Activated gamma-delta T cell (primary cell): ENCODE measurements at places on chromosomes 3 and 15.

GRCh38 chr15:52163321-52164190, 27.6 kb downstream of the GNB5 start:
- no peak for DNase-seq

DNA sequence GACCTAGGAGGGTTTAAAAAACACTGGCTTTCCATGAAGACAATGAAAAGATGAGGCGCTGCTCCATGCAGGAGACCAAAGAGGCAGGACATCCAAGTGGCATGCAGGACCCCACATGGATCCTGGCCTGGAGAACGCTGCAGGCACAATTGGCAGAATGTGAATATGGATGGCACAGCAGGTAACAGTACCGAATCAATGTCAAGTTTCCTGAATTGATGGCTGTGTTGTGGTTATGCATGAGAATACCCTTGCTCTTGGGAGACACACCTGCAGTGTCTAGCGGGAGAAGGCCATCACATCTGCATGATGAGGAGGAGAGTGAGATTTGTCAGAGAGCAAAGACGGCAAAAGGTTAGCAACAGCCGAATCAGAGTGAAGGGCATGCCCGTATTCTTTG, 74.3 kb upstream of the SEC13 start:
- no peak for DNase-seq

DNA sequence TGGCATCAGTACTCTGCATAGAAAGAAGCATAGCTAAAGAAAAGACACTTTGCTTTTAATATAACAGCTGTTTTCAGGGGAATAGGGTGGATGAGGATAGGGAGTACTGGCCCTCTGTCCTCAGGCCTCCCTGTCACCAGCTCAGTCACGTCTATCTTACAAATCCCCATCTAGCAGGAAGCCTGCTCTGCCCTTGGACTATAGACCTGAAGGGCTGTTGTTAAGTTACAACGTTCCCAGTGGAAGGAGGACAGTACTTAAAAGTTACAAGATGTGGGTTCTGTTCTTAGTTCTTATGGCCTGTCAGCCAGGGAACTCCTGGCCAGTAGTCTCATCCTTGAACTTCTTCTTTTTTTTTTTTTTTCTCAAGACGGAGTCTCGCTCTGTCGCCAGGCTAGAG, 70.5 kb downstream of the RPL39L start:
- no peak for DNase-seq

DNA sequence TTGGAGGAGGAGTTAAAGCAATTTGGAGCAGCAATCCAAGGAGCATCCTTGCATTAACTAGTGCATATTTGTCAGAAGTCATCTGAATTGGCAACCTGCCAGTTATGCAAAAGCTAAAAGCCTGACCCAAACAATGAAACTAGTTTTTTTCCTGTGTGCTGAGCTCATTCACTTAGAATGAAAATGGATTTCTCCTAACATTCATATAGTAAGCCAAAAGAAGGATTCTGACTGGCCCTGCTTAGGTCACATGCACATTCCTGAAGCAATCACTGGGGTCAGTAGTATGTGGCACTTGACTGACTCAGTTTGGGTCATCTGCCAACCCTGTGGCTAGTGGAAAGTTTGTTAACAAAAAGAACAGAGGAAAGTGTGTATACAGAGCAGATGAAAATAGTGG, 30.5 kb downstream of the OXSM start:
- no peak for DNase-seq

GRCh38 chr15:99386391-99386790, 135.1 kb downstream of the LRRC28 start:
- DNase-seq, result no peak

DNA sequence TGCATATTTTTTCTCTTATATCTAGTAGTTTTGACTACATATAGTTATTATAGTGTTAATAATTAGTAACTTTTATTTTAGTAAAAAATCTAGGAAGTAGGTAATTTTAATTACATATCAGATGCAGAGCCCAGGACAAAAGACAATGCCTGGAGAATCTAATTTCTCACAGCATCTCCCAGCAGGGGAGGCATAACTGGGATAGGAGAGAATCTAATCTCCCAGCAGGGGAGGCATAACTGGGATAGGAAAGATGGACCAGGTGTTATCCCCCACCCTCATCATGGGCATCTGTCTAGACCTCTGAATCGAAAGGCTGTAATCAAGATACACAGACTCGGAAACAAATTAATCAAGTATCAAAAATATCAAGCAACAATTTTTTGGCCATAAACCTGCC, 58.2 kb downstream of the OSTN start:
- no peak for DNase-seq

DNA sequence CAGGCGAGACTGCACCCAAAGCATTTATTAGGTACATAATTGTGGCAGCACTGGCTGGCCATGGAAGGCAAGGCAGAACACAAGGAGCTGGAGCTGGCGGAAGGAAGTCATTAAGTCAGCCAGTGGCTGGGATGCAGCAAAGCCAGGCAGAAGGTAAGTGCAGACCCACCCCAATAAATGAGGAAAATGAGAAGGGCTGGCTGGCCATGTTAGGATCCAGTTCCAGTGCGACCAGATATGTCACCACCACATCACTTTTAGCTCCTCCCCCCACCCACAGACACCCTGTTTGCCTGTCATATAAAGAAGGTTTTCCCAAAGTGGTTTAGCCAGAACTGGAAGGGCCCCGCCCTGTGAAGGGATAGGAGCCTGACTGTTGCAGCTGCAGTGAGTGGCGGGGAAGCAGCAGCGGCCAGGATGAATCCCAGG, at the start of gene FURIN:
Gene FURIN (plus strand): TSS at position 328 of the 429 bp plus-strand sequence. CDS start 7,153 bp downstream, outside the sequence.
- DNase-seq, result no peak

- no peak for DNase-seq
Observed at GRCh38 chr15:97995881-97996603, 35.5 kb downstream of the ARRDC4 start.

DNA sequence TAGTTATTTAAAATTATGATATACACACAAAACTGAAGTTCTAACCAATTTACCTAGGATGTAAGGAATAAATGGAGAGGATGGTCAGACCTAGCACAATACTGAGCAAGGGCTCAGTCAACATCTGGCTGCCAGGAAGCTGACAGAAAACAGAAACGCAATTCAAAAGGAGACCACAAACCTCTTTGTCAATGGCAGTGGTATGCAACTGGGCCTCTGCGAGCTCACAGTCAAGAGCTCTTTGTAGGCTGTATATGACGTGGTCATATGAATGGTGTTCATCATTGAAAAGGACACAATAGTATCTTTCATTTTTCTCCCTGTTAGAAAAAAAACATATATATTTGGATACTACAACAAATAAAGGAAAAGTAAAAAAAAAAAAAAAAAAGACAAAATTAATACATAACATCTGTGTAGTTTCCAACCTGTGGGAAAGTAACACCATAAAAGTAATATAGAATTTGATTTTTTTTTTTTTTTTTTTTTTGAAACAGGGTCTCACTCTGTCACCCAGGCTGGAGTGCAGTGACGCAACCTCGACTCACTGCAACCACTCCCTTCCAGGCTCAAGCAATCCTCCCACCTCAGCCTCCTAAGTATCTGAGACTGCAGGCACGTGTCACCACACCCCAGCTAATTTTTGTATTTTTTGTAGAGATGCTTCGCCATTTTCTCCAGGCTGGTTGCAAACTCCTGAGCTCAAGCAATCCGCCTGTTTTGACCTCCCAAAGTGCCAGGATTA, 37.9 kb downstream of the UBR1 start:
- no peak for DNase-seq

DNA sequence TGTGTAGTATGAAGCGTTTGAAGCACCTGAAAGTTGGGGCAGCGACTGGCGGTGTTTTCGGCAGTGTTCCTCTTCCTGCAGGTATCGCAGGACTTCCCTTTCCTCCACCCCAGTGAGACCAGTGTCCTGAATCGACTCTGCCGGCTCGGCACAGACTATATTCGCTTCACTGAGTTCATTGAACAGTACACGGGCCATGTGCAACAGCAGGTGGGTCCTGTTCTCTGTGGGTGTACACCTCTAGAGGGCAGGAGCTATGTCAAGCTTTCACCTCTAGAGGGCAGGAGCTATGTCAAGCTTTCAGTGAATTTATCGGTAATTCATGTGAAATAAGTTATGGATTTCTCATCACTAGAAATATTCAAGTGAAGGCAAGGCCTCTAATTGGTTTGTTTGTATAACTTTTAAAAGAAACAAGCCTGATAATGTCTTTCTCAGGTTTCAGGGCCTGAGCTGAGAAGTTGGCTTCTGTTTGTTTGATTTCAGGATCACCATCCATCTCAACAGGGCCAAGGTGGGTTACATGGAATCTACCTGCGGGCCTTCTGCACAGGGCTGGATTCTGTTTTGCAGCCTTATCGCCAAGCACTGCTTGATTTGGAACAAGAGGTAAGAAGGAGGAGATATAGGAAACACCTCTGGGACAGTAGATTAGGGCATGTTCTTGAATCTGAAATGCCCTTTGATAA, 5.3 kb downstream of the TUBGCP4 start:
- DNase-seq, result no peak

- no peak for DNase-seq
Observed at GRCh38 chr3:133159498-133160475, 121.6 kb downstream of the TMEM108 start.

GRCh38 chr3:43768381-43768973, 77.7 kb downstream of the ABHD5 start:
- DNase-seq, result no peak

DNA sequence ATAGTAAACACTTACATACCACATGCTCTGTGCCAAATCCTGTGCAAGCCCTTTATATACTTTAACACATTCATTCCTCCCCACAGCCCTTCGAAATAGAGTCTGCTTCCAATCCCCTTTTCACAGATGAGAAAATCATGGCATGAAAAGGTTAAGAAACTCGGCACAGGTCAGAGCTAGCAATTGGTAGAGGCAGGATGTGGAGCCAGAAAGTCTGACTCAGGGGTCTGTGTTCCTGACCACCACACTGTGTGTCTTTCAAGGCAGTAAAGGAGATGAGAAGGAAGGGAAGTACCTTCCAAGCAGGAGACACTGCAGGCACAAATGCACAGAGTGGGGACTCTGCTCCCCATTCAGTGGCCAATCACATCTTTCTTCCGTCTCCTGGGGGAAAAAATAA, 61.1 kb downstream of the SCN11A start:
- DNase-seq, result no peak

DNA sequence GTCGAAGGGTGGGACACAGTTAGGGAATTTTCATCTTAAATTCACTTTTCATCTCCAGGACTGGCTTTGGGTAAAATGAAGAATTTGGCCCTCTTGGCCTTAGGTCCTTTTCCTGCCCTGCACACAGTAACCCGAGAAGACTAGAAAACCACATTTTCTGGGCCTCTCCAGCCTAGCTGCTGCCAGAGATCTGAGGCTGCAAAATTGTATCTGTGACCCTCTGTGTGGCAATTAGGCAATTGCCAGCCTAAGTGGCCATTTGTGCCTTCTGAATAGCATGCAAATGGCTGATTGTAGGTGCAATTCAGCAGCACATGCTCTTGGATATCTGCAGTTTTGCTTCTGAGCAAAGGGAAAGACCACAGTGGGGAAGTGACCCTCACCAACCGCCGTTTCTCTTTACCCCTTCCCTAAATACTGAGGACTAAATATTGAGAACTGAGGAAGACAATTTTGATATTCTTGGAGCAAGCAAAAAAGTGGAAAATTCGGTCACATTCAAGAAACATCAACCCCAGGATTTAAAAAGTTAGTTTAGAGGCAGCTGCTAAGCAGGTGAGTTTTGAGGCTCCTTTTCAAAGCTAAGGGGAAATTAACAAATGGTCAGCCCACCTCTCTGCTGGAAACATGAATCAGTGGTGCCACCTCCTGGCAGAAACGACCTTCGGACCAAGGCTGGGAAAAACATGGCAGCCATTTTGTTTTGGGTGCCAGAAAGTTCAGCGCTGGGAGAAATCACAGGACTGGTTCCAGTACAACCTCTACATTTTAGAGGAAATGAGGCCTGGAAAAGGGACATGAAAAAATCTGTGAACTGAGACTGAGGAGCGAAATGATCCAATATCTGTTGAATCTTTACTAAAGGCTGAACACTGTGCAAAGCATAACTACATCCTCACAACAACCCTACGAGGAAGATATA, 56.6 kb upstream of the PRTG start:
- no peak for DNase-seq

DNA sequence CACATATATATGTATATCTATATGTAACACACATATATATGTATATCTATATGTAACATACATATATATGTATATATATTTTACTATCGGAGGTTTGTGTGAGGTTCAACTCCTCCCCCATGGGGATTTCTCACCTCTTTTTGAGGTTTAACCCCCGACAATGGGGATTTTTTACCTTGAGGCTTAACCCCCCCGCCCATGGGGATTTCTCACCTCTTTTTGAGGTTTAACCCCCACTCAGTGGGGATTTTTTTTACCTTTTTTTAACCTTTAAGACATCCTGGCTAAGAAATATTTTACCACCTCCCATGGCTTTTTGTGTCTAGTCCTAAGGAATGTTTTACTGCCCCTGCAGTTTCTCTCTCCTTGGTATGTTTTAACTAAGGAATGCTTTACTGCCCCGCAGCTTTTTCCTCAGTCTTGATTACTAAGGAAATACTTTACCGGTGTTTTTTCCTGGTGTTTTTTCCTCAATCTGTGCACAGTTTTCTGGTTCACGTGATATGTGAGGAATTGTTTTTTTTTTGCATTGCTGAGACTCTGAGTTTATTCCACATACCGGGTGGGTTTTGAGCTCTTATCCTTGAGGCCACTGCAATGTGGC, 185.2 kb downstream of the KLF13 start:
- no peak for DNase-seq

DNA sequence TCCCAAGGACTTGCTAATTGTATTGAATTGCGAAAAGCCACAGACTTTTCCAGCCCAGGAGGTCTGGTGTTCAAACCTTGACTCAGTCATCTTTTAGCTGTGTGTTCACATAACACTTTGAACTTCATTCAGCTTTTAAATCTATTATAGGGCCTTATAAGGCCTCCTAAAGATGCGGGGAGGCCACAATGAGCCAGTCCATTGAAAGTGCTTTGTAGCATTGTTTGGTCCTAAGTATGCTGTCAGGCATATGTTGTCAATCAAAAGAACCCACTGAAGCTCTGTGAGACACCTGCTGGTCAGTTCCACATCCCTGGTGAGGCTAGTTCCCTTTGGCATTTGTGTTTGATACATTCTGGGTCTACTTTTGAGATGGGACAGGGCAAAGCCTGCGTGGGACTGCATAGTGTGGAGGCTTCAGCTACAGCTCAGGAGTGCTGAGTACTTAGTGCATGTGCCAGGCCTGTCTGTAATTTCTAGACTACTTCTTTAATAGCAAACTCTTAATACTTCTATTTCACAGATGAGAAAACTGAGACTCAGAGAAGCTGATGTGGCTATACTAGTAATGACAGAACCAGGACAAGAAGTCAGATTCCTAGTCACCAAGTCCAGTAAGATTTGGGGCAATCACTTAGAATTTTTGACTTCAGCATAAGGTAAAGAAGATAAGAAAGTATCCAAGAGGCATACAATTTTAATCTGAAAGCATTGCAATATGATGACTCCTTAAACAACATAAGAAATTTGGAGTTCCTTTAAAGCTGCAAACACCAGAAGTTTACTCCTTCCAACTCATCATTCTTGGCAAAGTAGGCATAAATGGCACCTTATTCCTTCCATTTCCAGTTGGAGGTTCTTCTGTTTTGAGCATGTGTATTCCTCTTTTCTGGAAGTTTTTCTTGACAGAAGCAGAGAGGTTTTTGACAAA, 213.0 kb downstream of the PDCD6IP start:
- DNase-seq, result no peak
